ENCODE measurements at places on chromosomes 5 and 9.

- DNase-seq: peak; percentile 65
These were observed 24.8 kb downstream of the CCNJL start for GRCh38 chr5:160287378-160288051.

GRCh38 chr5:137575847-137576246 is 76.7 kb upstream of the SPOCK1 start:
- no peak for DNase-seq

DNA sequence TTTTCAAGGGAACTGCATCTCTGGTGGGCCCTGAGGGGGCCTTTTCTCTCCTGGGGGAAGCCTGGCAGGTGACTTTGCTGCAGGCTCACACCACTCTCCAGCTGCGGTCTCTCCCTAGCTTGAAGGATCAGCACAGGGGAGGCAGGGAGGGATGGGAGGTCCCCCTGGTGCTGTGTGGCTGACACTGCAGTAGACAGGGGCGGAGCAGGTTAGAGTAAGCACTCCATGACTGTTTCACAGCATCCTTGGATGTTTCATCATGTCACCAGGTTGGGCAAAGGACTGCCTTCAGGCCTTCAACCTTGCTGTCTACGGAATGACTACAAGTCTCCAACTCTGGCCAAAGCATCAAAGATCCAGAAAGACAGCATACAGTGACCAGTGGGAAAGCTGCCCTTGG is 470.7 kb downstream of the CDK5RAP2 start:
- no peak for DNase-seq

DNA sequence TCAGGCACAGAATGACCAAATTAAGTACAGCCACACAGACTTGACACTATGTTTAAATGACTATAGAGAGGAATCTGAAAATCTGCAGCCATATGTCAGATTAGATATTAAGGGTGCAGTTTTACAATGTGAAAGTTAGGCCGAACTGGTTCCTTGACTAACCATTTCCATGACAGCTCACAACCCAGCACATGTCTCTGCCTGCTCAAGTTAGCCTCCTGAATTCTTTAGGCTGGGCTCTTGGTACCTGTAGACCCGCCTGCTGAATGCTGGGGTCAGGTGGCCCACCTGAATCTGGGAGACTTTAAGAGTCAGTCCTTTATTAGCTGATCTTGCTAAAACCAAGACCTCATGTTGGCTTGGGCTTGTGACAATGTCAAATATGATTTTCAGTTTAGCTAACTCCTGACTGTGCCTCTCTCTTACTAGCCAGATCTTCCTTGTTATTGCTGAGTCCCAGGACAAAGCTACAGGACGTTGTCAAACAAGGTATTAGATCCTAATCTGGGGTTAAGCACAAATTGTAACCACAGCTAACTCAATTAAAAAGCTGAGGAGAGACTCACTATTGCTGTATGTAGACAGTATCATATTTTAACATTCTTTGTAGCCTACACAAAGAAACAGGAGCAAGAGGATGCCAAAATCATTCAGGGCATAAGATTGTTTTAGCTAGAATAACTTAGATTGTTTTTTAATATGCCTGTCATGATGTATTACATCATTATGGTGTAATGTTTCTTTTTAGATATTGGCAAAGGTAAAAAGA is 490.9 kb downstream of the SEMA5A start:
- DNase-seq: no peak

GRCh38 chr9:26742828-26743476 is 149.7 kb downstream of the CAAP1 start:
- DNase-seq: no peak

DNA sequence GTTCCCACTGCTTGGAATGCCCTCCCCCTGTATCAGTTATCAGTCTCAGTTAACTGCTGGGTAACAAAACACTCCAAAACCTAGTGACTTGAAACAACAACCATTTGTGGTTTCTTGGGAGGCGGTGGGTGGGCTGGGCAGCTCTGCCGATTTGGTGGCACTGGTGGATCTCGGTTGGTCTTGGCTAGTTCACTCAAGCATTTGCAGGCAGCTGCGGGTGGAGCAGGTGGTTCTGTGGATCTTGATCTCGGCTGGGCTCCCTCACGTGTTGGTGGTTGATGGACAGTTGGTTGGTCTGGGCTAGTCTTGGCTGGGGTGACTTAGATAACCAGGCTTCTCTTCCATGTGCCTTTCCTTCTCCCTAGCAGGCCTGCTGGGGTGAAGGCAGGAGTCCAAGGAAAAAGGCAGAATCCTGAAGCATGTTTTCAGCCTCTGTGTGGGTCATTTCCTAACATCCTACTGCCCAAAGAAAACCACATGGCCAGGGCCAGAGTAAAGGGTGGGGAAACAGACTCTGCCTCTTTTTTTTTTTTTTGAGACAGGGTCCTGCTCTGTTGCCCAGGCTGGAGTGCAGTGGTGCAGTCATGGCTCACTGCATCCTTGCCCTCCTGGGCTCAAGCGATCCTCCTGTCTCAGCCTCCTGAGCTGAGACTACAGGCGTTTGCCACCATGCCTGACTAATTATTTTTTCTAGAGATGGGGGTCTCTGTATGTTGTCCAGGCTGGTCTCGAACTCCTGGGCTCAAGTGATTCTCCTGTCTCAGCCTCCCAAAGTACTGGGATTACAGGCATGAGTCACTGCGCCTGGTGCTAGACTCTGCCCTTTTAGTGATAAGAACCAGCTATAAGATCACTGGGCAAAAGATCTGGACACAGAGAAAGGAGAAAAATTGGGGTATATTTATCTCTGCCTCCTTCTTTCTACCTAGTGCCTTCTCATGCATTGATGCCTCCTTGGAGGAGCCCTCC is 183.7 kb downstream of the RGS3 start:
- no peak for DNase-seq

Data from NCI-H1105 (cell line).